Right atrium auricular region (tissue), 2 donors: ENCODE measurements at places on chromosomes 4 and X. TPM values are rescaled to one million over a fixed set of nuclear protein-coding genes. Genes with fewer than 3 reads are reported as not detected.

GRCh38 chr4:120202222-120202621 is 135.6 kb upstream of the MAD2L1 start:
- H3K27me3 ChIP-seq = no peaks in the 10 kb centered on the region
- H3K27ac ChIP-seq = no peak overlapping the region
- no peaks in the 10 kb centered on the region for H3K36me3 ChIP-seq
- no peak overlapping the region for H3K4me3 ChIP-seq
- H3K4me1 ChIP-seq = no peaks in the 10 kb centered on the region

DNA sequence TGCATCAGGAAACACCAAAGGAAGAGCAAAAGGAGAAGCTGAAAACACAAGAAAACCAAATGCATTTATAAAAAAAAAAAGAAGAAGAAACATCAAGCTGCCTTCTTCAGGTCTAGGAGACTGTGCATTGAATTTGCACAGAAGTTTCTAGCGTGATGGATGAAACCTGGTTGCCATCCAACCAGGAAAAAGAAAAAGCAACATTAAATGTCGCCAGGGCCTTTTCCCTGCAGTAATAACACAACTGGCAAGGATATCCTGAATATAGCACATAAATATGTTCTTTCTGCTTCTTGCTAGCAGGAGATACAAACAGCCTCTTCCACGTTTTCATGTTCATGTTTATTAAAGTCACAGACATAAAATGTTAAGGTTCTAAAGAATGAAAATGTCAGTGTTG is 60.8 kb upstream of the ZFP42 start:
- no peak overlapping the region for H3K4me3 ChIP-seq
- H3K4me1 ChIP-seq = no peaks in the 10 kb centered on the region
- no peaks in the 10 kb centered on the region for H3K27me3 ChIP-seq
- DNase-seq = no peak
- H3K36me3 ChIP-seq = no peaks in the 10 kb centered on the region

- no peak for DNase-seq
- H3K27ac ChIP-seq = peak overlapping the region; percentile 79
- H3K4me1 ChIP-seq = peaks cover 4% of the 10 kb centered on the region
- H3K4me3 ChIP-seq = peak overlapping the region; percentile 69
- H3K36me3 ChIP-seq = no peaks in the 10 kb centered on the region
These were observed 674 bp upstream of the DIAPH2 start for GRCh38 chrX:96683997-96684338.

DNA sequence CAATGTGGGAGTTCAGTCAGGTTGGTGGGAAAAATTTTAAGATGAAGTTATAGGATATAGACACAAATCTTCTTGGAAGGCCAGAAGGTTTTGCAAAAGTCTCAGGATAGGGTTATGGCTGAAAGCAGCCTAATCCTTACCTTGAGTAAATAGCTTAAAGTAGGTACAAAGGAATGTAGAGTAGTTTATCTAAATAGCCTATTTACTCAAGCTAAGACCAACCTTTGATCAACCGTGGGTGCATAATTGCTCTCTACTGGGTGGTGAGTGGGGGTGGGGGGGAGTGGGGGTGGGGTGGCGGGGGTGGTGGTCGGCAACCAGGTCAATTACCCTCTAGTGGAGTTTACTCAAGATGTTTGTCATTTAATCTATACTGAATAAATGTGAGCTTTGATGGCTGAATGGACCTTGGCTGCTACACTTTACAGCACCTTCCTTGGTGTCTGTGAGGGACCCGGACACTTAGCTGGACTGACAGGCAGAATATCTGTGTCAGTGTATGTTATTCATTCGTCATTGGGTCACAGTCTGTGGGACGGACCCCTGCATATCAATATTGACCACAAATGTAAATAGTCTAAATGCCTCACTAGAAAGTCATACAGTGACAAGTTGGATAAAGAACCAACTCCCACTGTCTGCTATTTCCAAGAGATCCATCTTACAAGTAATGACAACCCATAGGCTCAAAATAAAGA is 545.7 kb upstream of the PABPC4L start:
- no peaks in the 10 kb centered on the region for H3K36me3 ChIP-seq
- no peaks in the 10 kb centered on the region for H3K4me1 ChIP-seq
- DNase-seq = no peak
- no peak overlapping the region for H3K4me3 ChIP-seq
- no peak overlapping the region for H3K27ac ChIP-seq

- DNase-seq = no peak
- H3K27ac ChIP-seq = no peak overlapping the region
- no peaks in the 10 kb centered on the region for H3K4me1 ChIP-seq
- H3K4me3 ChIP-seq = no peak overlapping the region
- H3K27me3 ChIP-seq = no peaks in the 10 kb centered on the region
These were observed 935.2 kb downstream of the TRAM1L1 start for GRCh38 chr4:116150152-116150551.

DNA sequence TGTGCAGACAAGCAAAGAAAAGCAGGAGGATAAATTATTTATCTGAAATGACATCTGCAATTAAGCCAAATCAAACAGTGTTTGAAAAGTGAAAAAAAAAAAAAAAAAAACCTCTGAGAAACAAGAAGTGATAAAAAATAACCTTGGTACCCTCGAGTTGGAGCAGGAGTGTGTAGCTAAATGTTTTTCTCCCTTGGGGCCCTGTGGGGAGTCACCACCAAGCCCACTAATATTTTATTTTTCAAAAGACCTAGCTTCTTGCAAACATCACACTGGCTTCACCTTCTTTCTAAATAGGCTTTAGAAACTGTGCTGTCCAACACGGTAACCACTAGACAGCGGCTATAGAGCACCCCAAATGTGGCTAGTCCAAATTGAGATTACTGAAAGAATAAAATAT is 47.7 kb downstream of the SNX25 start:
- H3K27me3 ChIP-seq = no peaks in the 10 kb centered on the region
- no peak overlapping the region for H3K4me3 ChIP-seq
- H3K4me1 ChIP-seq = no peaks in the 10 kb centered on the region
- no peak for DNase-seq
- H3K27ac ChIP-seq = no peak overlapping the region
- H3K36me3 ChIP-seq = no peaks in the 10 kb centered on the region

DNA sequence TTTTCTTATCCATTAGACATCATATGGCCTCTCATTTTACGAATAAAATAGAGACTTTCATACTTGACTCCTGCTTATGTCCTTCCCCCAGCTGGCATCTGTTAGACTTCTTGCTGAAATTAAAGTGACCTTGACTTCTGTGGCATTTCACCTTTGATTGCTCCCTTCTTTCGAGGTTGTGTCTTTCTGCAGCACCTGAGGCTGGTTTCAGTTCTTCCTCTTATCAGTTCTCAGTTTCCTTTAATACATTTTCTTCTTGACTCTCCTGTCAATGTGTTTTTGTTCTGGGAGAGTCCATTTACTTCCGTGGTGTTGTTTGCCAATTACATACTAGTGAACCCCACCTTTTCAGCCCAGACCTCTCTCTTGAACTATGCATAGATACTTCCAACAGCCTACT is 81.6 kb downstream of the RBPJ start:
- no peak for DNase-seq
- no peak overlapping the region for H3K27ac ChIP-seq
- no peaks in the 10 kb centered on the region for H3K27me3 ChIP-seq
- peaks cover 6% of the 10 kb centered on the region for H3K36me3 ChIP-seq
- peaks cover 4% of the 10 kb centered on the region for H3K4me1 ChIP-seq
- H3K4me3 ChIP-seq = no peak overlapping the region

DNA sequence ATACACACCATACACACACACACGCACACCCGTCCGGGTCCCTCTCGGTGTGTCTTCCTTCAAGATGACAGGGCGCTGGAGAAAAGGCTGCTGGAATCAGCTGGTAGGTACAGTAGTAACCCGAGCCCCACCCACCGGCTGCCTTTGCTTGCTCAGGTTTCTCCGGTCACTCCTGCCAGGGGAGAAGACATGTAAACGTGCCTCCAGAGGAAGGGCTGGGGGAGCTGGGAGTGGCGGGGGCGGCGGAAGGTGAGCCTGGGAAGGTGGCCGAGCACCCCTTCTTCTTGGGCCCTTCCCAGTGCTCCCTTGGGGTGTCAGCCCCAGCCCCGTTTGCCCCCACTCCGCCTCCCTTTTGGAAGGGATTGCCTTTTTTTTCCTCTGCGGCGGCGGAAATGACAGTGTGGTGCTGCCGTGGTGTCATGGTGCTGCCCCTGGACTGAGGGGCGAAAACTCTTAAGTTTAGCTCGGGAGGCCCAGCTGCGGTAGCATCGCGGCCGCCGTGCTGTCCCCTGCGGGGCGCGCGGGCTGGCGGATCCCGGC is at the start of gene MID2:
MID2 (plus strand) TSS at position 169 of the 540 bp plus-strand sequence. CDS start 561 bp downstream, outside the sequence.
- H3K4me1 ChIP-seq = no peaks in the 10 kb centered on the region
- peak within 1 kb of the TSS; percentile 39 for H3K4me3 ChIP-seq
- peak within 1 kb of the TSS; percentile 76 for H3K27ac ChIP-seq
- peak; percentile 69 for DNase-seq

- no peaks in the 10 kb centered on the region for H3K27me3 ChIP-seq
- H3K4me3 ChIP-seq = no peak overlapping the region
- DNase-seq = no peak
- H3K27ac ChIP-seq = no peak overlapping the region
These were observed 9.0 kb upstream of the MEPE start for GRCh38 chr4:87823724-87824123.

GRCh38 chrX:120568035-120568434 is 7.3 kb upstream of the CUL4B start:
- no peaks in the 10 kb centered on the region for H3K36me3 ChIP-seq
- no peaks in the 10 kb centered on the region for H3K27me3 ChIP-seq
- no peaks in the 10 kb centered on the region for H3K4me1 ChIP-seq
- DNase-seq = no peak
- no peak overlapping the region for H3K4me3 ChIP-seq

GRCh38 chrX:24186483-24186882 is 37.0 kb downstream of the ZFX start:
- H3K36me3 ChIP-seq = no peaks in the 10 kb centered on the region
- no peak for DNase-seq
- no peaks in the 10 kb centered on the region for H3K27me3 ChIP-seq
- H3K4me1 ChIP-seq = no peaks in the 10 kb centered on the region

GRCh38 chrX:130874751-130875150 is 28.3 kb downstream of the ENOX2 start:
- no peak overlapping the region for H3K27ac ChIP-seq
- H3K4me1 ChIP-seq = peaks cover 4% of the 10 kb centered on the region
- no peaks in the 10 kb centered on the region for H3K36me3 ChIP-seq
- no peaks in the 10 kb centered on the region for H3K27me3 ChIP-seq
- DNase-seq = no peak

- no peak overlapping the region for H3K4me3 ChIP-seq
- H3K36me3 ChIP-seq = no peaks in the 10 kb centered on the region
- no peaks in the 10 kb centered on the region for H3K4me1 ChIP-seq
- no peak overlapping the region for H3K27ac ChIP-seq
- H3K27me3 ChIP-seq = no peaks in the 10 kb centered on the region
These were observed 4.9 kb downstream of the UGT8 start for GRCh38 chr4:114603497-114603896.

DNA sequence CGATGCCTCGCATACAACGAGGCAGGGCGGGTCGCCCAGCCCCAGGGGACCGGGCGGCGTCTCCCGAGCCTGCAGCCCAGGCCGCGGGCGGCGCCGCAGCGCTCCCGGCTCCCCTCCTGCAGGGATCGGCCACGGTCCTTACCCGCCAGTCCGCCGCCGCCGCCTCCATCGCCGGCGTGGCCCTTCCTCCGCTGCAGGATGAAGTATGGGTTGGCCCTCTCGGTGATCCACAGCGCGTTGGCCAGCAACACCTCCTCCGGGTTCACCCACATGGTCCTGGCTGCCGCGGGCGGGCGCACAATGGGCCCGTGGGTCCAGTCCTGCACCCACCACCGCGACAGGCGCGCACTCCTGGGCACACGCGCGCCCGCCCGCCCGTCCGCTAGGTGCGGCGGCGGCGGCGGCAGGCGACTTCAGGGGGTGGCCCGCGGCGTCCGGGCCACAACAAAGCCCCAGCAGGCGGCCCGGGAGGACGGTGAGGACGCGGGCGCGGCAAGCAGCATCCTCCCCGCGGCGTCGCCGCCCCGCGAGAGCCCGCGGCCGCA is 339 bp downstream of the TBC1D9 start:
- no peaks in the 10 kb centered on the region for H3K4me1 ChIP-seq
- H3K36me3 ChIP-seq = no peaks in the 10 kb centered on the region
- peak overlapping the region; percentile 98 for H3K27ac ChIP-seq
- DNase-seq = peak; percentile 61
- H3K4me3 ChIP-seq = peak overlapping the region; percentile 90

DNA sequence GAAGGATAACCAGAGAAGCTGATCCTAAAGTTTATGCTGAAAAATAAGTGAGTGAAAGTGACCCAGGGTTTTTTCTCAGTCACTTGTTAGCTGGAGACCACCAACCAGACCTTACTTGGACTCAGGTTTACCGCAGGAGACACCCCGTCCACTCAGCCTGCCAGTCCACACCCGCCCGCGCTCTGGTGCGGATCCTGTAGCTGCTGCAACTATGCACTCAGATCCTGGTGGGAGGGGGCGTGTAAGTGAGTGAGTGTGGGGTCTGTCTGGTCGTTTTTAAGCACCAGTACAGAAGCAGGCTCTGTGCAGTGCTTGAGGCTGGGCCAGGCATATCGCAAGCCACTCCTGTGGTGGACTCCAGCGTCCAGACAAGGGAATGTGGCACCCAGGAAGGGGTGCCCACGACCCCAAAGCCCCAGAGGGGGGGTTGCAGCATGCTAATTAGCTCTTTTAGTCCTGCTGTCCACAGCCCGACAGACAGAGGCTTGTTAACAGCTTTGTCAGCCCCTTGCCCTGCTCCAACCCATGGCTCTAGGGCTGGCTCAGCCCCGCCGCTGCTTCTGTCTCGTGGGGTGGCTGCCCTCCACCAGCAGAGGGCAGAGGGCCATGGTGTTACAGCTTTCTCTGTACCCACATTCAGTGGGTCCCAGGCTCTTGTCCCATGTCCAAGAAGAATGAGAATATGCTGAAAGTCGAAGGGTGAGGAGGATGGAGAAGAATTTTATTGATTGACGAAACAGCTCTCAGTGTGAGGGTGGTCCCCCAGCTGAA is 40.4 kb upstream of the PPP1R2C start:
- H3K36me3 ChIP-seq = no peaks in the 10 kb centered on the region
- H3K4me3 ChIP-seq = no peak overlapping the region
- no peaks in the 10 kb centered on the region for H3K4me1 ChIP-seq

DNA sequence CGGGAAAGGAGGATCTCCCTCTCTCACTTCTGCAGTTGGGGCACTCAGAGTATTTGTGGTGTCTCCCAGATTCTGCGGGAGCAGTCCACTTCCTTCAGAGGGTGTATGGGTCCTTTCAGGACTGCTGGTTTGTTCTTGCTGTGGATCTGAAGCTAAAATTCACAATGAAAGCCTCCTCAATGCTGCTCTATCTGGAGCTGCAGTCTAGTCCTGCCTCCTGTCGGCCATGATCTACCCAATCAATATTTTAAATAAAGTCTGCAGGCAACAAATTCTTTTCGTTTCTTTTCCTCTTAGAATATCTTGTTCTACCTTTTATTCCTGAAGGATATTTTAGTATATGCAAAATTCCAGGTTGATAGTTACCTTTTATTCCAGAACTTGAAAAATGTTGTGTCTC is 226.1 kb upstream of the AR start:
- no peaks in the 10 kb centered on the region for H3K36me3 ChIP-seq
- no peak overlapping the region for H3K27ac ChIP-seq
- no peaks in the 10 kb centered on the region for H3K27me3 ChIP-seq
- no peak overlapping the region for H3K4me3 ChIP-seq

ANKRD50 gene
- total RNA-seq = 8.2 TPM

IL13RA2 gene
- 0.47 TPM for total RNA-seq

XAGE1B gene
- 1.1 TPM for total RNA-seq

POU4F2 gene
- not detected for total RNA-seq

MAP3K15 gene
- total RNA-seq = not detected

FAM200B gene
- 57.4 TPM for total RNA-seq
